ENCODE measurements at places on chromosomes 2 and 18.

GRCh38 chr2:229873123-229873581 is 48.7 kb downstream of the TRIP12 start:
- DNase-seq: no peak

DNA sequence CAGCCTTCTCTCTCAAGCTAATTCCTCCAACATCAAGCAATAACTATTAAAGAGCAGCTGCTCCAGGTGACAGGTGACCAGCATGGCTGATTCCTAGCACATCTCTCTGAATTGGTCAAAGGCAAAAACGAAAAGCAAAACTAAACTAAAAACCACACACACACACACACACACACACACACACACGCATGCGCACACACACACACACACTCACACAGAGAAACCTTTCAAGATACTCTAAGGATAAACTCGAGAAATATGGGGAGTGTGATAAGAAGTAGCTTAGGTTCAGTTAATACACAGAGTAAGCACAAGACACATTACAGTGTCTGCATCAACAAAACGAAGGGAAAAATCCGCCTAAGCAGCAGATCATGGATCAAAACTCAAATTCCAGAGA is 74.5 kb upstream of the FZD7 start:
- DNase-seq: no peak

DNA sequence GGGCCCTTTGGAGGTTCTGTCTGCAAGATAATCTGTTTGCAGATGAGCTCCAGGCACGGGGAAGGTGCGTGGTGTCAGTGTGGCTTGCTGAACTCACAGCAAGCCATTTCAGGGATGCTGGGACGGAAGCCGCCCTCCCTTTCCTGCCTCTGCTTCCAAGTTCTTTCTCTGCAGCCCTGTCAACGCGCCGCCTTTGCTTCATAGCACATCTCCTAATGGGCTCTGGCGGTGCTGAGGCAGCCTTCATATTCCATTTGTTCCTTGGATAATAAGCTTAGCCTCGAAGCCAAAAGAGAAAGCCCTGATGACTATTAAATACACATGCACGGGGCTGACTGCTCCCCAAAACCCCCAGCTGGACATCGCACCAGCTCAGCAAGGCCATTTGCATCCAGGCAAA is 81.7 kb upstream of the TAF1B start:
- no peak for DNase-seq

DNA sequence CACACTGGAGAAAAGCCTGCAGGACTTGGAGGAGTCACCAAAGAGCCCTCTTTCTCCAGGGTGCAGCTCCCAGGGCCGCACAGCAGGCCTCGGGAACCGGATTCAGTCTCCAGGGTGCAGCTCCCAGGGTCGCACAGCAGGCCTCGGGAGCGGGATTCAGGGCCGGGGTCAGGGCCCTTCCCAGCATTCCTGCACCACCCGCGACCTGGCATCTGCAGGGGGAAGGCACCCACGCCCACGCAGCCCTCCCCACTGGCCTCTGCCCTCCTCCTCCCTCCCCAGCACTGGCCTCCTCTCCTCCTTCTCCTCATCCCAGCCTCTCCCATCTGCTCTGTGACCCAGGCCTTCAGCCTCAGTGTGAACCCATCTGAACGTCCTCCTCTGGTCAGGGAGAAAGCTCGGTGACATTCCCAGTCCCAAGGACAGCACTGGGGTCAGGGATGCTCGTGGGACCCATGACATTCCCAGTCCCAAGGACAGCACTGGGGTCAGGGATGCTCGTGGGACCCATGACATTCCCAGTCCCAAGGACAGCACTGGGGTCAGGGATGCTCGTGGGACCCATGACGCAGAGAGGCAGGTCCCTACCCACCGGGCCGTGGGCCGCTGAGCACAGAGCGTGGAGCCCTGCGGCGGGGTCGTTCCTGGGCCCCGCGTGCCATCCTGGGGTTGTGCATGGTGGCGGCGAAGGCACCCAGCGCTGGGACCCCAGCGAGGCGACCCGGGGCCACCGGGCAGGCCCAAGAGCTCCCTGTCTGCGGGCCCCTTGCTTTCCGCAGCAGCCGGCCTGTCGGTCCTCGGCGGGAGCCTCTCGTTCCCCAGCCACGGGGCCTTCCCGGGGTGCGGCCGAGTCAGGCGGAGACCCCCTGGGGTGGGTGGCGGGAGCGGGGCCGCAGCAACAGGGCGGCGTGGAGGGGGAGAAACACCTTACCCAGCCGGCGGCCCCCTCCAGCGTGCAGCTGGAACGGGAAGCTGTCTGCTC is 550.2 kb upstream of the SALL3 start:
- DNase-seq: no peak

DNA sequence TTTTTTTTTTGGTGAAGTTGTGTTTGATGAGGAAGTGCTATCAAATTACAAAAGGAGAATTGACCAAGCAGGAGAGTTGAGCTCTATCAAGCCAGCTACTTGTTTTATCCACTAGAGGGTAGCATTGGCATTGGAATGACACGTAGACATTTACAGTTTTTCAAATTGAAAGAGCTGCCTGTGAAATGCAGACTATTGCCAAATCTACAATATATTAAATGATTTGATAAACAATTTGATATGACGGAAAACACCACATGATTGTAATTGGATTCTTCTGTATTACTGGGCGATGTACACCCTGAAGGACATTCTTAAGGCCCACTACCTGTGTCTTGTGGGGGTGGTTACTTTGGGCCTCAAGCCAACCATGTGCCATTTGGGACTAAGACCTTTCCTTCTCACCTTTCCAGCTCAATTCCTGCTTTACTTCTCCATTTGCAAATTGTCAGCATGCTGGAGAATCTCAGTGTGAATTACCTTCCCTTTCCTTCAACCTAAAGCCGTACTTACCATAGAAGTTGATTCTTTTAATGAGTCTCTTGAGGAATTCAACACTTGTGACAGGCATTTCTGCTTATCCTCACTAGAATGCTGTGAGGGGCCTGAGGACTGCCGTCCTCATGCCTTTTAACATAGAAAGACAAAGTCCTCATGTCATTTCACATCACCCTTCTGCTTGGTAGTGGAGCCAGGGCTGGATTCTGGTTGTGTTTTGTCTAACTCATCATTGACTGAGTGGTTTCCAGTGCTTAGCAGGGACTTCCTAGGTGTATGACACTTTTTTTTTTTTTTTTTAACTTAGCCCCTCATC is 134.8 kb upstream of the THUMPD2 start:
- DNase-seq: peak; percentile 82

DNA sequence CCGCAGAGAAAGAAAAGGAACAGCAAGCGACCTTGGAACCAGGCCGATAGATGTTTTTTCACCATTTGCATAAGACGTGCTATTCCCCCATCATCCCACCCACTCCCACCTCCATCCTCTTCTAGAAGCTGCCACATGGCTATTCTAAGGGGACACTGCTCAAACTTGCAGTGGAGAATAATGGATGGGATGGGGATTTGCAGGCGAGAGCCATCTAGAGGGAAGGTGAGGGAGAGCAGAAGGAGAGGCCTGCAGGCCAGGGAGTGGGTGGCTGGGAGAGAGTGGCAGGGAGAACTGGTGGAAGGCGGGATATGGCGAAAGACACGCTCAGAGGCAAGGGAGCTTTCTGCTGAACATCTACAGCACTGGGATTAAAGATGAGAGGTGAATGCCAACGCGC is 84.9 kb downstream of the MAPK4 start:
- peak; percentile 61 for DNase-seq

DNA sequence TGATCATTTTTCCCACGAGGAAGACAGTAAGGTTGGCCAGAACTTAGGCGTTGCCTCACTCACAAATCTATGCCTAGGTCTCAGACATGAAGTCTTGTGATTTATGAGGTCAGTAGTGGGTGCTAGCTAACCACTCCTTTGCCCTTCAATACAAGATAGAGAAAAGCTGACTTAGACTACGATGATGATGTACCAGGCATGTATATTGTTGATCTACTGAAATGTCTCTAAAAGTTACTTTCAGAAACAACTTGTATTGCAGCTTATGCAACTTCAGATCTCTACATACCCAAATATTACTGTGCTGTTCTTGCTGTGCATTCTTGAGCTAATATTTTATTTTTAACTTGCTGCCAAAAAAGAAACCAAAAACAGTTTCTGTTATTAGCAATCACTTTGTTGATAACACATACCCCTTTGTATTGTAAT is 30.6 kb downstream of the MAPRE2 start:
- no peak for DNase-seq

DNA sequence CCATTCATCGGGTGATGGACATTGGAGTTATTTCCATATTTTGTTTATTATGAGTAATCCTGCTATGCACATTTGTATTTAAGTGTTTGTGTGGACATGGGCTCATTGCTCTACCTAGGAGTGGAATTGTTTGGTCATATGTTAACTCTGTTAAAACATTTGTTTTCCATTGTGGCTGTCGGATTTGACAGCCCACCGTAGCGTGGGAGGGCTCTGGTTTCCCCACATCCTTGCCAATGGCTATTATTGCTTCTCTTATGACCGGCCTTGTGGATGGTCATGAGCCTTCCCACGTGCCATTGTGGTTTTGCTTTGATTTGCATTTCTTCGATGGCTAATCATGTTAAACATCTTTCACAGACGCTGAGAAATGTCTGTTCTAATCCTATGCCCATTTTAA is 92.0 kb downstream of the ZNF236 start:
- no peak for DNase-seq

GRCh38 chr18:31667185-31667584 is 17.2 kb downstream of the B4GALT6 start:
- no peak for DNase-seq

- DNase-seq: peak; percentile 15
Measured at GRCh38 chr2:171723716-171724683, 36.7 kb downstream of the DYNC1I2 start.

DNA sequence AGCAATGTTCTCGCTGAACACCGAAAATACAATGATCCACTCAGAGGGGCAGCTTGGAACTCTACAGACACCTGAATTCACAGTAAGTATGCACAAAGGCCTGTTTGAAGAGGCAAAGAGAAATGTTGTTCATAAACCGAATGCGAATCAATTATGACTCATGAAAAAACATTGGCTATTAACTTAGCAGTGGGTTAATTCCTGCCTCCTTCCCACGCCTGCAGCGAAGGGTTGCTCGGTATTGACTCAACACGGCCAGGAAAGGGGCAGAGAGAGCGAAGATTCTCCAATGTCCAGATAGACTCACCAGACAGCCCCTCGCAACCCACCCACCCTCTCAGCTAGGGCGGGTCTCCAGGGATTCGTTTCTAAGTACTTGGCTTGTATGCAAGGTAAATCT is 9.4 kb downstream of the CRACDL start:
- DNase-seq: no peak

- no peak for DNase-seq
Measured at GRCh38 chr18:6885006-6885481, 155.5 kb downstream of the ARHGAP28 start.

DNA sequence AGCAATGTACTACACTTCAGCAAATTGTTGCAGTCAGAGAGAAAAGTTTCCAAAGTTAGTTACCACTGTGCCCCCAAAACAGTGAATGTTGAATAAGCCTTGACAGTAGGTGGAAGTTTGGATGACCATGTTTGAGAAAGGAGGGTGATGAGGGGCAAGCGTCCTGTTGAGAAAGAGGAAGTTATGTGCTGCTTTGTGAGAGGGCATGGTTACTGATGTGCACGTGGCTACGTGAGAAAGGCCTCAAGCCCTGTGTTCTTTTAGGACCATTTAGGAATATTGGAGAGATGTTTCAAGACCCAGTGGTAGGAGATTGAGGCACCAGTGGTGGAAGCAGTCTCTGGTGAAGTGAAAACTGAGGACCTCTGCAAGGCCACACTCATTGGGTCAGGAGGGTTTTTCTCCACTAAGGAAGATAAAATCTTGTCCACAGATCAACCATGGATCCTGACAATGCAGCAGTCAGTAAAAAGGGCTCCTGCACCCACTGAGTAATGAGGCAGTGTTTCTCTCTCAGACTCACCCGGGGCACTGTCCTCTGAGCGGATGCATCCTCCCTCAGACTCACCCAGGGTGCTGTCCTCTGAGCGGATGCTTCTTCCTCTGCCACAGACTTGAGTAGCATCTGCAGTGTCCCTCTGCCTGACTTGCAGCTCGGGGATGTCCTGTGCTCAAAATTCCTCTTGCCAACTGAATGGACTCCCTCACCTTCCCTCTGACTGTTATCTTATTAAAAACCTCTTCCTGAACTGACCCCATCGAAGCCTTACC is 34.7 kb upstream of the ACTR3 start:
- DNase-seq: no peak

- no peak for DNase-seq
Measured at GRCh38 chr18:21557607-21558253, 42.8 kb downstream of the ESCO1 start.

- DNase-seq: no peak
Measured at GRCh38 chr2:69828938-69829255, 563 bp upstream of the GMCL1 start.

DNA sequence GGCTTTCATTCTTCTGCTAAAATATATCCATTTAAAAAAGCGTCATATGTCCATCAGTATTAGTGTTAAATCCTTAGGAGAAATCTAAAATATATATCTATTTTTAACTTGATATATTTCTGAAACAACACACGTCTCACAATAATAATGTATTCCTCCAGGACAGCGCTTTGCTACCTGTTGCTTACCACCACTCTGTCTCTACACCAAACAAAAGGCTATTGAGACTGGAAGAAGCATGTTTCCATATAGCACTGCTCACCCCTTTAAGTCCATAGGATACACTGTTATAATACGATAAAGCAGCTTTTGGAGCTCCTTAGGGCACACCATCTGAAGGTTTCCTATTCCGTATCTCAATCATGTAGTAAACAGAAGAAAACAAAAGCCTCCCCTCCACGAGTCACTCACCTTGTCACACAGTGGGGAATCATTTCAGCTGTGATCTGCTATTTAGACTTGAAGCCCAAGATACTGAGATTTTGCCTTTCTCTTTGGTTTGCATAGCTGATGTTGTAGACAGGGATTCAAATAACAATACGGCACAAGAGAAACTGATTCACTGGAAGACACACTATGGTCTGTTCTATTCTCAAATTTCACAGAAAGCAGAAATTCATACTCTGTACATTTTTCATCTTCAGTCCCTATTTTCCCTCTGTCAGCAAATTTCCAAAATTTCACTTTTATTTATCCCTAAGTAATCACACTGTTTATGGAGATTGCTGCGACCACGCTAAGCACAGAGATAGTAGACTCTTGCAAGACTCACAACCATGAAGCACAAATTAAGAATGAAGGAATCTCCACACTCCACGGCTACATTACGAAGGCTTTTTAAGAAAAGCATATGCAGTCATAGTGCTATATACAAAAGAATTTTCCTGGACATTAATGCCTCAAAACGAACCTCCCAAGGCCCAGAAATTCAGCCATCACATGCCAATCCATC is 187.1 kb downstream of the TCF4 start:
- no peak for DNase-seq

DNA sequence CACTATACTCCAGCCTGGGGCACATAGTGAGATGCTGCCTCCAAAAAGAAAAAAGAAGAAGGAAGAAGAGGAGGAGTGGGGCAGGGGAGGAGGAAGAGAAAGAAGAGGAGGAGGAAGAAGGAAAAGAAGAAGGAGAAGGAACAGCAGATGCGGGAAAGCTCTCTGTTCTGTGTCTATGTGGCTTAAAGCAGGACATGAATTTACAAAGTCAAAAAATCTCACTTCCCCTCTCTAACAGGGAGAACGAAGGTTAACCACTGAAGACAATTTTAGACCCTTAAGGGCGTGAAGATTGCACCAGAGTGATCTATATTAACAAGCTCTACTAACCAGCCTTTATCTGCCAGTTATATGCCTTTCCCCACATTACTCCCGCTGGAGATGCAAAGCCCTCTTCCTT is 258.9 kb downstream of the METTL4 start:
- DNase-seq: no peak

GRCh38 chr18:10923141-10923540 is 226.2 kb downstream of the PIEZO2 start:
- DNase-seq: no peak

- DNase-seq: no peak
Measured at GRCh38 chr2:210577263-210578071, 21.1 kb downstream of the CPS1 start.

GRCh38 chr2:165408186-165408585 is 61.3 kb upstream of the CSRNP3 start:
- DNase-seq: no peak

All from HAP-1 (cell line).